ENCODE measurements at places on chromosomes 11 and 22.
A peak's percentile ranks its signal among the peaks of the same experiment; 100 is the strongest.

GRCh38 chr11:57288771-57289579 is 35.8 kb downstream of the TNKS1BP1 start:
- DNase-seq, result peak; percentile 79

- peak; percentile 81 for DNase-seq
Measured at GRCh38 chr22:43273902-43274484, 69.2 kb downstream of the SCUBE1 start.

DNA sequence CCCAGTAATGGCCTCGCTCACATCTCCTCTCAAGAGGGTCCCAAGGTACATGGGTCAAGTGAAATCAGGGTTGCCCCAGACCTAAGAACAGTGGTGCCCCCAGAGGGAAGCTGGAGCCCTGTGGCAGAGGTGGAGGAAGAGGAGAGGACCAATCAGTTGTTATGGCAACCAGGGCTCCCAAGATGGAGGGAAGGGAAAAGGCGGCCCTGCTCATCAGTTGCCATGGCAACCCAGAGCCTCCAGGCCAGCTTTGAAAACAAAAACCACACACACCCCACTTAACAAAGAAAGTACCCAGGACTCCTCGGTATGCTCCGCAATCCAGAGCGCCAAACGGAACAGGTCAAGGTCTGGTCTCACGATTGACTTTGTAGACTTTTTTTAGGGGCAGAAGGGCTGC is 53.5 kb upstream of the SLC35C1 start:
- DNase-seq, result no peak

GRCh38 chr11:86608251-86608799 is 64.1 kb downstream of the ME3 start:
- DNase-seq, result peak; percentile 91

DNA sequence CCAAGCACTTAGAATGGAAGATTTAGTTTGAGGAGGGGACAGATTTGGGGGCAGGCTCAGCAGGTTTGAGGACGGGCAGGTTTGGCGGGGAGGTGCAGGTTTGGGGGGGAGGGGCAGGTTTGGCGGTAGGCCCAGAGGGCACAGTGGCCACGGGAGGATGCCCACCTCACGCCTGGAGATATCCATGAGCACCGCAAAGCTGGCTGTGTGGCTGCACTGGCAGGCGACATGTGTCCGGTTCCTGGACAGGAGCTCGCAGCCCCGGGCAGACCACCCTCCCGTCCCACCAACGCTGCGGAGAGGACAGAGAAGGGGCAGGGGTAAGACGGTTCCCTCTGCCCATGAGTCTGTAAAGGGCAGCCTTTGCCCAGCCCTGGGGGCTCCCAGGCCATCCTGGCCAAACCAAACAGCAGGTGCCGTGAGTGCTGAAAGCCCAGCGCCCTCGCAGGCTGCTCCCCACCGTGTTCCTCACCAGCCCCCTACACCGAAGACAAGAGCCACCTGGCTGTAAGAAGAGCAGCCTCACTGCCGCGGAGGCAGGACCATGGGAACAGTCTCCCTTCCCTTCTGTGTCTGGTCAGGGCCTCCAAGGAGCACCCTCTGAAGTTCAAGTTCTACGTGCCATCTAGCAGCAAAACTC is 43.0 kb downstream of the TRMU start:
- no peak for DNase-seq

DNA sequence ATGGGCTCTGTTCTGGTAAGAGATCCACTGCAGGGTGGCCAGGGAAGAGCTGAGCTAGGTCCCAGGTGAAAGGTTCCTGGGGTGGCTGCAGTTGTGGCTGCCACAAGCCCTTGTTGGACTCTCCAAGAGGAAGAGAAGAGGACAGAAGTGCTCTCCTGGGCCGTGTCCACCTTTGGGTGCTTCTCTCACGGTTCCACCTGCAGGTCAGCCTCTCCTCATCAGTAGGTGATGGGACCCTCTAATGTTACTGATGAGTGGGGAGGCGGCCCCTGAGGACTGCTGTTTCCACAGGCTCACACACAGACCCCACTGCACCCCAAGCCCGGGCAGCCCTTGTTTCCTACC is 804.9 kb downstream of the BRD1 start:
- DNase-seq, result no peak

- no peak for DNase-seq
Measured at GRCh38 chr11:32847511-32847910, 17.8 kb downstream of the PRRG4 start.

- peak; percentile 93 for DNase-seq
Measured at GRCh38 chr11:65288706-65289536, 25.7 kb upstream of the CDC42EP2 start.

DNA sequence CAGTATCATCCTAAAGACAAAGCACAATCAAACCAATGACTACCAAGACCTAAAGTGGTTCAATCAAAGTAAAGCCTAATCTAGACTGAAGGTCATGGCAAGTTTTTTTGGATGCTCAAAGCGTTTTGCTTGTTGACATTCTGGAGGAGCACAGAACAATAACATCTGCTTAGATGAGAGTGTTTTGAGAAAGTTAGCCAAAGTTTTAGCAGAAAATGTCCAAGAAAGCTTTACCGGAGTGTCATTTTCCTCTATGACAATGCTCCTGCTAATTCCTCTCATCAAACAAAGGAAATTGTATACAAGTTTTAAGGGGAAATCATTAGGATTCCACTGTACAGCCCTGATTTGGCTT is 256.9 kb upstream of the FAT3 start:
- DNase-seq, result peak; percentile 50

GRCh38 chr22:35470903-35471321 is 69.7 kb upstream of the RASD2 start:
- no peak for DNase-seq

GRCh38 chr22:28986366-28986765 is 75.3 kb downstream of the C22orf31 start:
- DNase-seq, result no peak

DNA sequence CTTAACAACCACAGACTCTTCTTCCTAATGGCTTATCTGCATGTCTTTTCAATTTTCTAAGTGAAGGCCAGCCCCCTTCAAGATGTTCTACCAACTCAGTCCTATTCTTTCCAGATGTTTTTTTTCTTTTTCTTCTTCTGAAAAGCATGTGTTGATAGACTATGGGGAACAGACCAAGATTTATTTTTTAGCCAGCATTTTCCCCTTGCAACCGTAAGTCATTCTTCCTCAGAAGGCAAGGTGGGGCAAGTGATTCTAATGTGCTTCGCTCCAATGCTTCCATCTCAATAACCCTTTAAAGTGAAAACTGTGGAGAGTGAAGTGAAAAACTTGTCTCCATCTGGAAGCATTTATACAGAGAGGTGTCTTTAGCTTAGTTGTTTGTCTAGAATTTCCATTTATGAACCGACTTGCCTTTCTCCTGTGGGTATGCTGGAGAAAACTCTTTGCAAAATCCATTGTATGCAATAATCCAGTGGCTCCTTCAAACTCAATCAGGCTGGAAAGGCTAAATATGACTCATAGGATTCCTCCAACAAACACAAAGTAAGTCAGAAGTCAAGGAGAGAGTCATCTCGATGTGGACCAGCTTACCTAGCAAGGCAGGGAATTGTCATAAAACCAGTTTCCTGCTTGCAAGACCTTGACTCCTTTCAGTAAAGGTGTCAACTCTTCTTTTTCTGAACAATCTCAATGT is 83.7 kb downstream of the MAML2 start:
- no peak for DNase-seq

DNA sequence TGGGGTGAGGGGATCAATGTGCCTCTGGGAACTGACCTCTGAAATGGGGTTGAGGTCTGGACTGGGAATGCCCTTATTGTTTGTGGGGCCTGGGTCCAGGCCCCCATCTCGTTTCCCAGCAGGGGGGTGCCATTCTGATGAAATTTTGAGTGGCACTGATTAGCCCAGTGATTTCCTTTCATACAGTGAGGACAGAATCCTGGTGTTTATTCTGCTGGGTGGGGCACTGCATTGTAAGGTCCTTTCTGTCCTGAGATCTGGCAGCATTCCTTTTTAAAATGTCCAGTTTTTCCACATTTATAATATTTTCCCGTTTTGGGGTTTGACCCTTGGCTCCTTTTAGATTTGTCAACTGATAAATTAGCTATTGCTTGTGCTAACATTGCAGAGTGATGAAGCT is 27.1 kb downstream of the OR10A6 start:
- DNase-seq, result no peak

All from tongue (tissue), 3 donors.